ENCODE measurements at places on chromosomes 7 and 10.

- DNase-seq: peak; percentile 65
Measured at GRCh38 chr7:73717025-73717807, 2.3 kb downstream of the STX1A start.

DNA sequence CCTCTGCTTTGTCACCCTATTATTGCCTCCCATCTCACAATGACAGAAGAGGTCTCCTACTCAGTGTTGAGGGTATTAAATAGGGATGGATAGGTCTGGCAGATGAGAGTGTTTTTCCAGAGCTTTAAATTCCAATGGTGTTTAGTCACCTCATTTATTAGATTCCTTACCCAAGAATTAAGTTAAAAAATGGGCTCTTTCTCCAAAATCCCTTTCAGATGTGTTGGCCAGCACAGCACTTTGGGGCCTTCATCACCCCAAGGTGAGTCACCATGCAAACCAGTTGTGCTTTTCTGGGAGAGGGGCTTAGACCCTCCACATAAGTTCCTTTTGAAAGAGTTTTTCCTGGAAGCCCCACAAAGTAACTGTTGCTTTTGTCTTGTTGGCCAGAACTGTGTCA is 78.4 kb downstream of the CYP26A1 start:
- no peak for DNase-seq

DNA sequence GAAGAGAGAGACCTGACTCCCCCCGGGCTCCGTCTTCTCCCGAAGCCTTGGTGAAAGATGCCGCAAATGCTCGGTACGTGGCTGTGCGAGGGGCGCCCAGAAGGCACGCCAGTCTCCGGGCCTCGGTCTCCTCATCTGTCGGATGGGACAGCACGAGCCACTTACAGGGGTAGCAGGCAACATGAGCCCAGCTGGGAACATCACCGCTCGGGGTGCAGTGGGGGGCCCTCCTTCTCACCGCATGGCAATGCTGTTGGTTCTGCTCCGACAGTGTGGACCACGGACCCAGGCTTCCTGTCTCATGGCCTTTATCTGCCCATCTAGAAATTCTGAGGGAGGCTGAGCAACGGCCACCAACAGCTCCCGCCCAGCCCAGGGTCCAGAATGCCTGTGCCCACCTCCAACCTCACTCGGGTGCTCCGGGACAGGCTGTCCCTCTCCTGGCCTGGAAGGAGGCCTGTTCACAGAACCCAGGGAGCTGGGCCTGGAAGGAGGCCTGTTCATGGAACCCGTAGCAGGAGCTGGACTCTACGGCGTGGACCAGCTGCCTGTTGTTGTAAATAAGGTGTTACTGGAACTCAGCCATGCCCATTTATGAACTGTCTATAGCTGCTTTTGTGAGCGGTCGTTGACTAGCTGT is 15.8 kb downstream of the ADAP1 start:
- no peak for DNase-seq

DNA sequence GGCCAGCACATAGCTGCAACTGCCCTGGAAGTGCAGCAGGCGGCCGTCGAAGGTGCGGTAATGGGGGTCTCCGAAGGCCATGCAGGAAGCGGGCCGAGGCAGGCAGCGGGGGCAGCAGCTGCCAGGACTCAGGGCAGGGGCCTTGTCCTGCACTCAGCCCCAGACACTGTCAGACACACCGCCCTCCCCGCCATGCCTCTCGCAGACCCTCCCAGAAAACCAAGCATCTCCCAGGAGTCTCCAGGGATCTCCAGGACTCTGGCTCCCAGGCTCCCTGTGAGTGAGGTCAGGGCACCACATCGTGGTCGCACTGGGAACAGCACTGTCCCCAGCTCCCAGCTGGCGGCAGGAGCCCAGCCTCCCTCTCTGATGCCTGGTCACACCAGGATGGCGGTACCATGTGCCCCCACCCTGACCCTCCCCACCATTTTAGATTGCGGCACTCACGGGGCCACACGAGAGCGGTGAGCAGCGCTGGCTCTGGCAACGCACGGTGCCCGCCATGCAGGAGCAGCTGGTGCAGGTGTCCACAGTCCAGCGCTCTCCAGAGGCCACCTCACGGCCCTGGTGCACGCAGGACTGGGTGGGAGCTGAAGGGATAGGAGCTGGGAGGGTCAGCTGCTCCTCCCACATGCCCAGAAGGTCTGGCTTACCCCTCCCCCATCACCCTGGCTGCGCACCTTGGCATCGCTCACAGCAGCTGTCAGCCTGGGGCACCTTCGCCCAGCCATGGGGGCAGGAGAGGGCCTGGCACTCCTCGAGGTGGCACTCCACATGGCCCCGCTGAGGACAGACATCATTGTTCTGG is 17.5 kb downstream of the ATP6V1F start:
- peak; percentile 85 for DNase-seq

GRCh38 chr10:62264702-62265436 is 3.8 kb downstream of the RTKN2 start:
- DNase-seq: peak; percentile 67

GRCh38 chr10:33697016-33697415 is 362.5 kb upstream of the NRP1 start:
- DNase-seq: no peak

DNA sequence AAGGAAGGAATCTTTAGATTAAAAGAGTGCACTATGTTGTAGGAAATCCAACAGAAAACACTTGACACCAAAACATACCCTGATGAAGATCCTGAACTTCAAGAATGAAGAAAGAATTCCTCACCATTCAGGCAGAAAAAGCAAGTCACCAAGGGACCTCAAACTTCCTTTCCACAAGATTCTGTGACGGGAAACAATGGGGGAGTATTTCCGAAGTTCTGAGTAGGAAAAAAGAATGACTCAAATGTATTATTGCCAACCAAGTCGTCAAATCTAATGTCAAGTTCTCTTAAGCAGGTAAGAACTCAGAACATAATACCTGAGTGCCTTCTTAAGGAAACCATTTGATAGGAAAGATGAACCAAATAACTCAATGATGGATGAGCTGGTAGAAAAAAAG is 44.7 kb upstream of the MTURN start:
- DNase-seq: no peak

GRCh38 chr7:128404886-128405470 is 4.8 kb downstream of the IMPDH1 start:
- DNase-seq: peak; percentile 65
